Renal pelvis (tissue), 12 donors: ENCODE measurements at places on chromosomes 5 and 9. TPM values are rescaled to one million over a fixed set of nuclear protein-coding genes. Genes with fewer than 3 reads are reported as not detected.

GRCh38 chr9:99181206-99181605 is 40.5 kb downstream of the ALG2 start:
- DNase-seq, result no peak

GRCh38 chr9:82810915-82811314 is 252.0 kb downstream of the RASEF start:
- peak; percentile 11 for DNase-seq

DNA sequence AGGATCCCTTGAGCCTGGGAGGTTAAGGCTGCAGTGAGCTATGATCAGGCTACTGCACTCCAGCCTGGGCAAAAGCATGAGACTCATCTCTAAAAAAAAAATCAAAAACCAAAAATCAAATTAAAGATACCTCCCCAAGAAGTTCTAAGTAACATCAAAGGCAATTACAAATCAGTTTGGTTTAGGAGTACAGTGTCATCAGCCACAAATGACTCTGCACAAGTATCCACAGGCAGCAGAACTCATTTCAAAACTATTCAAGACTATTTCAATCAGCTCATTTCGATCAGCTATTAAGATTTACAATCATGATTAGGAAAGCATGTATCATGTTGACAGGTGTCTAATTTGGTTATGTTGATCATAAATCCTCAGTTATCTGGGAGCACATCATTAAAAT is 19.1 kb downstream of the TRMO start:
- no peak for DNase-seq

DNA sequence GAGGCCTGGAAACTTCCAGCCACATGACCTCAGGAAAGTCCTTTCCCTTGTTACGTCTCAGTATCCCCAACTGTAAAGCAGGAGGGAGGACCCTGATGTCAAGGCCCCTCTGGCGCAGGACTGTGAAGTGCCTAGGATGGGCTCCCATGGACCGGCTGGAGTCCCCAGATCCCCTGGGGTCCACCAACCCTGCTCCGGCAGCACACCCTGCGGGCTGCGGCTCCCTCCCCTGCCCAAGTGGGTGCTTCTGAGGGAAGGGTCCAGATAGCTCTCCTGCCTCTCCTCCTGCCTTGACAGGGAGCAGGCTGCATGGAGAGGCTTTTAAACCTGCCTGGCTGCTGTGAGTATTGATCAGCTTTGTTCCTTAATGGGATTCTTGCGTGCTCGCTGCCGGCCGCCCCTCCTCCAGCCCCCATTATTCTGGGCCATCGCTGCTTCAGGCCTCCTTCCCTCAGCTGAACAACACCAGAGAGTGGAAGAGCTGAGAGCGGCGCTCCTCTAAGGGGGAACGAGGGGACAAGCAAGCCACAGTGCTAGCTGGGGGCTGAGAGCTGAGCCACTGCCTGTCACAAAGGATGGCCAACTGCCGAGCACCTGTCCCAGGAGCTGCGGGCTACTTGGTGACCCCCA is 25.6 kb upstream of the NTNG2 start:
- no peak for DNase-seq

DNA sequence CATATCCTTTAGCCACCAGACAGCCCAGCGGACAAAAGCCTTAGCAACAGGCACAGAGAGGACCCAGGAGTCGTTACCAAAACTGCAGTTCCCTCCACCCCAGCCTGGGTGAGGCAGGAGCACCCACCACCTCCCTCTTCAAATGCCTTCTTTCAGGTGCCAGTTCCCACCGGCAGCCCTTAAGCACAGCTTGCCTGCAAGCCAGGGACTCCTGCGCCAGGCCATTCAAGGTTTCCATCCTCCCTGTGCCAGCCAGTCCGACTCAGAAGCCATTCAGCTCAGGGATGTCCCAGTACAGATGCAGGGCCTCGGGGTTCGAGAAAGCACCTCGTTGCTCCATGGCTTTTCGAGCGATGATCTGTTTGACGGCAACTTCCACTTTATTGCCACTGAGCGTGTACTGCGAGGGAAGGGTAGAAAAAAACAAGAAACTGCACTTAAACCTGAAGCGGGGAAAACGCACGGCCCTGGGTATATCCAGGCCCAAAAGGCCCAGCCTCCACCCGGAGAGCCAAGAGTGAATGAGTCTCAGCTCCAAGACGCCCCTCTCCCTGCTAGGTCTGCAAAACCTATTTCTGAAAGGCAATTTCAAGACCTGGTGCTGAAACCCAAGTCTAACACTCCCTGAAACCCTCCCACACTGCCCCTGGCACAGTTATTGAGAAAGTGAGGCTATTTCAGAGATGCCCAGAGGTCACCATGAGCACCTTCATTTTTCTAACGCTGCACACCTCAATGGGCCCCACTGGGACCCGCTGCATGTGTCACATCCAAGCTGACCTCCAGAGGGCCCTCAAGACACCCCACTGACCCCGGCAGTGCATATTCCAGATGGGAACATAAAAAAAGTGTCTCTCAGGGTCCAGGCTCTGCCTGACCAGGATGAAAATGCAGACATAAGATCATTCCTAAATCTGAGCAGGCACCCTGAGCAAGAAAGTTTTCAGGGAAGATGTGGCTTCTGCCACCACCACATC is 36.8 kb upstream of the ZNF354A start:
- no peak for DNase-seq

- DNase-seq, result no peak
Measured at GRCh38 chr5:172668594-172669071, 27.6 kb downstream of the NEURL1B start.

GRCh38 chr9:108933231-108933717 is 650 bp downstream of the ELP1 start:
- DNase-seq, result no peak

- DNase-seq, result no peak
Measured at GRCh38 chr9:92094655-92095054, 20.6 kb downstream of the SPTLC1 start.

DNA sequence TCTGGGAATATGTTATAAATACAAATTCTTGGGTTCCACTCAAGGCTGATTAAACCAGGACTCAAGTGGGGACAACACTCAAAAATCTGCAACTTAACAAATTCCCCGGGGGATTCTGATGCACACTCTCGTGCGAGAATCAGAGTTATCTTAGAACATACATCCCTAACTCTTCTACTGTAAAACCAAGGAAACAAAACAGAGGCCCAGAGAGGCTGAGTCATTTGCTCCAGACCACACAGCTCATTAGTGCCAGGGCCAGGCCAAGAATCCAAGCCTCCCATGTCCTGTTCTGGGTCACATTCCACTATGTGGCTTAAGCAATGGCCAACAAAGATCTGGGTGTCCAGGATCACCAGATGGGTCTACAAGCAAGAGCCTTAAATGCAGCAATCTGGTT is 166.0 kb downstream of the ADAMTS12 start:
- no peak for DNase-seq

- no peak for DNase-seq
Measured at GRCh38 chr5:173535166-173535975, 81.1 kb downstream of the BOD1 start.

DNA sequence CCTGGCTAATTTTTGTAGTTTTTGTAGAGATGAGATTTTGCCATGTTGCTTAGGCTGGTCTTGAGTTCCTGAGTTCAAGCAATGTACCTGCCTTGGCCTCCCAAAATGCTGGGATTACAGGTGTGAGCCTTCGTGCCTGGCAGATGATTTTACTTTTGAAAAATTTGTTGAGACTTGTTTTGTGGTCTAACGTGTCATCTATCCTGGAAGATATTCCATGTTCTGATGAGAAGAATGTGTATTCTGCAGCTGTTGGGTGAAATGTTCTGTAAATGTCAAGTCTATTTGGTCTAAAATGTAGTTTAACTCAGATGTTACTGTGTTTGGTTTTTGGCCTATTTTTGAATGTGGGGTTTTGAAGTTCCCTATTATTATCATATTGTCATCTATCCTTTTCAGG is 145.6 kb downstream of the XRCC4 start:
- DNase-seq, result no peak

- DNase-seq, result peak; percentile 75
Measured at GRCh38 chr5:59275510-59276324, 617.8 kb downstream of the PDE4D start.

DNA sequence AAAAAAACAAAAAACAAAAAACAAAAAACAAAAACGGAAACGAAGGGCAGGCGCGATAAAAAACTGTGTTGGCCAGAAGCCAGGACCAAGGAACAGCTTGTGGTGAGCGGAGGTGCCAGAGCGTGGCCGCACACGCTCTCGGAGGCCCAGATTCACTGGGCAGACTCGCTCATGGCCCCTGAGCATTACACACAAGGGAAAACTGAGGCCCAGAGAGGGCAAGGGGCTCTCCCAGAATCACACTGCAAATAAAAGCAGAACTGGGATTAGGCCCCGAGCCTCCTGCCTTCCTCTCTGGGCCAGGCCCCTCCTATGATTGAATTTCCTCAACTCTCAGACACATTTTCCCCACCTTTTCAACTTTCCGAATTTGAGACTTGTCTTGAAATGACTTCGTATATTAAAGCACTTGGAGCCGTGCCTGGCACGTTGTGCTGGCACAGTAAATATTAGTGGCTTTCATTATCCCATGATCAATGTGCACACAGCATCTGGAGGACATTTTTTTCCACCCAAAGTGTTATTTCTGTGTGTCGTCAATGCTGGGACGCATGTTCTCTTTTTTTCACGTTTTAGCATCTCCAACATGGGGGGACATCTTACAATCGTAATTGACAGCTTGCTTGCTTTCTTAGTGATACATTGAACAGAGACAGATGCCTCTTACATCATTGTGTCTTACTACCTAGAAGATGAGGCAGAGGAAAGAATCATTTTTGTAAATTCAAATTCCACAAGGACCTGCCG is 7.4 kb downstream of the FIBCD1 start:
- no peak for DNase-seq

- DNase-seq, result no peak
Measured at GRCh38 chr5:122112733-122113558, 16.4 kb upstream of the ZNF474 start.

DNA sequence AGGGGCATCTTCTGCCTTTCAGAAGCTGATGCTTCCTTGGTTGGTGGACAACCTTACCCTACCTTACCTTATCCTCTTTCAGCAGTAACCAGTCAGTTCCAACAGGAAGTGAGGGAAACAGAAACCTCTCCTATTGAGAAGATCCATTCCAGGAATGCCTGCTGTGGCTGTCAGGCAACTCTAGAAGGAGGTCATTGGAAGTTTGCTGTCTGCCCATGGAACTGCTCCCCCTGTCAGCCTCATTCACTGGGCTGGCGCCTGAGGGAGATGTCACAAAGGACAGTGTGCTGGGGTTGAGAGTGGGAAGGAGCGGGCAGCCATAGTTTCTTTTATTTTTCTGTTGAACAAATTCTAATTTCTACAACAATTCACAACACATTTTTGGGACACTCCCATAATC is 54.7 kb downstream of the IRX1 start:
- DNase-seq, result no peak

DNA sequence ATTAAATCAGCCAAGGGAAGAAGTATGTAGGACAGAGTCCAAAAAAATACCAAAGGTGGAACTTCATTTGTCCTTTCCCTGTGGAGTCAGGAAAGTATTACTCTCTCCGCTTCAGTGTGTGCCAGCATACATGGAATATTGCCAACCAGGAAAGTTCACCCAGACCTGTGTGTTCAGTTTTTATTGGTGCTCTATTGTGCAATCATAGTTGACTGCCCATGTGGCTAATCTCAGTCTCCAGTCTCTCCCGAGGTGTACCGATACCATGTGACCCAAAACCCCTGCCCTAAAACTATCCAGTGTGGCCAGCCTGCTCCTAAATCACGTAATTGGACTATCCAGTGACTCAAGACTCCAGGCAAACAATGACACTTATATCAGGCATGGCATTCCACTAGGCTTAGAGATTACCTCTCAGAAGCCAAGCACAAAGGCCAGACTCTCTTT is 38.8 kb downstream of the NFX1 start:
- peak; percentile 31 for DNase-seq

DNA sequence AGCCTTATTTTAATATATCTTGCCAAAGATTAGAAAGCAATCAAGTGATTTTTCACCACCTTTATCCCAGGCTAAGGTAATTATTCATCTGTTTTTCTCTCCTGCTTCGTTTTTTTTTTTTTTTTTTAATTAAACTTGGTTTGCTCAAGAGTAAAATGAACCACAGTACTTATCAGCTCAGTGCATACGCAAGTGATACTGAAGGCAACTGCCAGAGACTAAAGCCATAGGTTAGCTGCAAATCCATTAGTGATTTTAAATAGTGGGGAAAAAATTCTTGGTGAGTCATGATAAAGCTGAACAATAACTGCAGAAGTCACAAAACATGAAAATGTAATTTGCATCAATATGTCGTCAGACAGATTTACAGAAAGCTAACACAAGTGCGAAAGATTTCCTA is 829.1 kb downstream of the PTPRD start:
- no peak for DNase-seq

DNA sequence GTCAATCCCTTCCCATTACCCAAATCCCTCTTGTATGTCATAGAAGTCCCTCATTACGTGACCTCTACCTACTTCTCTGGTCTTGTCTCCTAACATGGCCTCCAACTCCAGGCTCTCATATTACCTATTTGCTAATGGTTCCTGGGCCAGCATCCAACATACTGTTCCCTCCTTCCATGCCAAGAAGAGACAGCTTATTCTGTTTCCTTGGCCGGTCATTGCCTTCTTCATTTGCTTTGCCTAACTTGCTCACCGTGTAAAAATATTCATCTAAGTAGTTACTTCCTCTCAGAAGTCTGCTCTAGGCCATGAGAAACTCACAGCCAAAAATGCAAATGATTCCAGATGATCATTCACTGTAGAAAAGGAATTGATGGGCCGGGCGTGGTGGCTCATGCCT is 8.9 kb upstream of the IL6ST start:
- DNase-seq, result no peak

DNA sequence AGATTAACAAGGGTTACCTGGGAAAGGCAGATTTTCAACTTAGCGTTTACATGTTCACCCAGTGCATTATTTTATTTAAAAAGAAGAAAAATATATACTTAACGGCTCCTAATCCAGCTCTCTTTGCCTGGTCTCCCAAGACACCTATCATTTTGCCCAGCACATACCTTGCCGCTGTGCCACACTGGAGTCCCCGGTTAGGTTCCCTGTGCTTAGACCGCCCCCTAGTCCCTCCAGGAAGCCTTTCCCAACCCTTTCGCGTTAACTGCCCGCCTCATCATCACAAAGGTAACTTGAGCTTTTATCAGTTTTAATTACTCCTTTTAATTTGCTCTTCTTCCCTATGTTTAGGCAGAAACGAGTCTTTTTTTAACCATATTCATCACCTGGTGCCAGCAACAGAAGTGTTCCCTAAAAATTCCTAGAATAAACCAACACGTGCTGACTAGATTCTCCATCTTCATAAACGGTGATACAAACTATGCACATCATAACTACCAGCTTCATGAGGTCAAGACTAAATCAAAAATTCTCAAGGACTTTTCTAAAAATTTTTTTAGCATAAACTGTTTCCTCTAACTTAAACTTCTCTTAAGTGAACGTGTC is 19.7 kb downstream of the DNAJA1 start:
- no peak for DNase-seq

- DNase-seq, result no peak
Measured at GRCh38 chr5:132822650-132823480, 7.6 kb downstream of the SHROOM1 start.

The TMEM174 gene
- polyA plus RNA-seq, result 15.7 TPM

The TLE1 gene
- polyA plus RNA-seq, result 77.5 TPM

The TNFSF15 gene
- 5.9 TPM for polyA plus RNA-seq

The IFNB1 gene
- not detected for polyA plus RNA-seq

The KIF4B gene
- polyA plus RNA-seq, result 0.24 TPM

The FRMD3 gene
- 22.1 TPM for polyA plus RNA-seq

The SLC36A3 gene
- not detected for polyA plus RNA-seq

The SYK gene
- polyA plus RNA-seq, result 34.6 TPM

The ROPN1L gene
- 0.97 TPM for polyA plus RNA-seq

The FABP6 gene
- 0.19 TPM for polyA plus RNA-seq

The IQGAP2 gene
- 76.6 TPM for polyA plus RNA-seq

The SH3GL2 gene
- 3.3 TPM for polyA plus RNA-seq
